ENCODE measurements at places on chromosomes 16 and 17.

DNA sequence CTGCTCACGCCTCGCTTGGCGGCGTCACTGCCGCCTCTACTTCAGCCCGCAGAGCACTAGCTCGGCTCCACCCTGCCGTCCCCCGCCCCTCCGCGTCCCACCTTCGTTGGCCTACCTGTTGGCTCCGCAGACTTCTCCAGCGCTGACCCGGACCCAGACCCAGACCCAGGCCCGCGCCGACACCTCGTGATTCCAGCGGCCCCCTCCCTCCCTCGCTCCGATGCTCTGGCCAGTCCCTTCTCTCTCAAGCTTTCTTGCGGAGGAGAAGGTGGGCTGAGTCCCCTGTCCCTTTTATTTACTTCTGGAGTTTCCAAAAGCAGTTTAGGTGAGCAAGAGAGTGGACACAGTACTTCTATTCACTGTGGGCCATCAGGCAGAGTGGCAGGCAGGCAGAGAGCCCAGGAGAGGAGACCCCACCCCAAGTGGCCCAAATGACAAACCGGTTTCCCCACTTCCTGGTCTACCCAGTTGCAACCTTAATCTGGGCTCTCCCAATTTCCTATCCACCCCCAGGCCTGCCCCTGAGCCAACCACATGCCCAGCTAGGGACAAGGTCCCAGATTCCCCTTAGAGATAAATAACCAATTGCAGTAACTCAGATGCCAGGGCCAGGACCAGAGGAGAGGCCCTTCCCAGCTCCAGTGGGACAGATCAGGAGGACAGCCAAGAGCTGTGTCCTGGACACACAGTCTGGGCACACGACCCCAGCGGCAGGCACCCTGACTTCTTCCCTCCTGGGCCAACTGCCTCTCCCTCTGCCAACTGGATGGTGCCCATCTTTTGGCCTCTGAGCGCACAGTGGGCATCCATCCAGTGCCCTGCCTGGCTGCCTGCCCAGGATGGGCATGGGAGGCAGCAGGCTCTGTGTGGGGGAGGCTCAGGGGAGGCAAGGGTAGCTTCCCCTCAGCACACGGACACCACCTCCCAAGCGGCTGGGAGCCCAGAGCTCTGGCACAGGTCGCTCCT lies 1.2 kb upstream of the SRCIN1 start:
- DNase-seq: no peak

- no peak for DNase-seq
Observed at GRCh38 chr16:86660623-86661022, 82.3 kb downstream of the FOXL1 start.

DNA sequence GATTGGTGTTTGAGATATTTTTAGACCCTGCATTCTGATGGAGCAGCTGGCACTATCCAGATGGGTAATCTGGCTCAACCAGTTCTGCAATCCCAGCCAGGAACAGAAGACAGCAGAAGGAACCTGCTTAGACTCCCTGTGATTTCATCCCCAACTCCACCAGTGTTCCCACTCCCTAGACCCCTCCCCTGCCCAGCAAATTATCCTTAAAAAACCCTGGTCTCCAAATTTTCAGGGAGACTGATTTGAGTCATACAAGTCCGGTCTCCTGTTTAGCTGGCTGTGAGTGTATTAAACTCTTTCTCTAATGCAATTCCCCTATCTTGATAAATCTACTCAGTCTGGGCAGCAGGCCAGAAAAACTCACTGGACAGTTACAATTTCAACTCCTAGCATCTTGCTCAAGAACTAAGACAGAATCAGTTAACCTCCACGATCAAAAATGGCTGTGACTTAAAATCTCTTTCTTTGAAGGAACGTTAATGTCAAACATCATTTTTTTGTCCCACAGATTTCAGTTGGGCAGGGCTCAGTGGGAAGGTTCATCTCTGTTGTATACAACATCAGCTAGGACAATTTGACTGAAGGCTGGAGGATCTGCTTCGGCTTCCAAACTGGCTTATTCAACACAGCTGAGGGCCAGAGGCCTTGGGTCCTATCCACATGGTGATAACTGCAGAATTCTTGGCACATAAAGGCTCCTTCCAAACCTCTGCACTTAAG lies 4.9 kb upstream of the RBL2 start:
- peak; percentile 79 for DNase-seq

DNA sequence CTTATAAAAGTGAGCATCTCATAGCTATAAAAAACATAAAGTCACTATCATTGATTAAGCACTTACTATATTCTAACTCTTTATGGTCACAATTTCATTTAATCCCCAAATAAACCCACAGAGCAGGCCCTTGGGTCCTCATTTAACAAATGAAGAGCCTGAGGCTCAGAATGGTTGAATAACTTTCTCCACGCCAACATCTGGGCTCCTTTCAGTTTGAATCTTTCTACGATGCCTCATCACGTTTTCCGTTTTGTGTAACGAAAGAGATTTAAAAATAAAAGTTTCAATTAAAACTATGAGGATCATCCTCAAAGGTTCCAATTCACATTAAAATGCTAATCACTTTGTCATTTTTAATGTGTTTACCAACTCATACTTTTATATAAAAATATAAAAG lies 74.2 kb upstream of the ADAMTS18 start:
- DNase-seq: no peak

GRCh38 chr17:27559506-27560481 lies 71.2 kb upstream of the LGALS9 start:
- peak; percentile 74 for DNase-seq

Data from ureter (tissue), 1 donor.